Activated T-cell treated with anti-CD3 and anti-CD28 coated beads for 1 hour (primary cell): ENCODE measurements at places on chromosomes 7 and 10.

DNA sequence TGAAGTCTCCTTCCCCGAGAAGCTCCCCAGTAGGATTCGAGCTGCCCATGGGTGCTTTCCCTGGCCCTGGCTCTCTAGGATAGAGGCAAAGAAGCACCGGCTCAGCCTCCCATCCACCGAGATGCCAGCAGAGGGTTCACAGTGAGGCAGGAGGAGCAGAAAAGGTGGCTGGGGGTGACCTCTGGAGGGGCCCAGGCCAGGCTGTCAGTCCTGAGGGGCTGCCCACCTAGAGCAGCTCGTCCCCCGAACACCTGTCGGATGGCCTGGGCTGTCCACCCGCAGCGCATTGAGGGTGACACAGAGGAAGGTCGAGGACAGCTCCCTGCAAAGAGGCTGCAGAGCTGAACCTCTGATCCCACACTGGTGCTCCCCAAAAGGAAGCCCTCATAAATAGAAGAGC, 167.2 kb upstream of the PPP2R2D start:
- DNase-seq, result no peak

DNA sequence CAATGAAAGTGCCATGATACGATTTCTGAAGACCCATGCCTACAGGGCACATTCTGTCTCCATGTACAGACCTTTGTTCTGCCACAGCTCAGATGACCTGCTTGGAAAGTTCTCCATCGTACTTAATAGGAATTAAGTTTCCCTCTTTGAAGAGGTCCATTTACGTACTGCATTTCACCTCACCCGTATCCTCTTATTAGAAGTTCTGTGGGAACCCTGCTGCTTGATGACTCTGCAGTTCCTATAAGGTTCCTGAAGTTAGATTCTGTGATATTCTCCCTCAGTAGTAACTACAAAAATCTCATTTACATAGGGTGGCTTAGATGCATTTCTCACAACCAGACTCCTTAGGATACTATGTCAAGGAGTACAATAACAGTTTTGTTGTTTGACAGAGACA, 50.9 kb downstream of the MINDY3 start:
- no peak for DNase-seq

DNA sequence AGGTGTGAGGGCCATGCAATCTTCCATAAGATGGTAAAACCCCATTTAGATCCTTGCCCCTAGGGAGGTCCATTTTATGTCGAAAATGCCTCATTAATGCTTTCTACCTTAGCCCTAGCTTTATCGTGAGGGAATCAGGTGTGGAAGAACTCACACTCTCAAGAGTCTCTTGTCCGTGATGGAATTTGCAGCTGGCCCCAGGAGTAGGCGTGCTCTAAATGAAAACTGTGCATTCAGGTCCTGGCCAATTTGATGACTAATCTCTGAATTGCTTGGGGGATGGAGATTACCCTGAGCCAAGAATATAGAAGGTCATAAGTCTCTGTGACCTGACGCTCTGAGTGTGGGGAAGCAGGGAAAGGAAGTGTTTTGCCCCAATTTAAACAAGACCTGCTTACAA, 6.6 kb downstream of the C10orf90 start:
- no peak for DNase-seq

DNA sequence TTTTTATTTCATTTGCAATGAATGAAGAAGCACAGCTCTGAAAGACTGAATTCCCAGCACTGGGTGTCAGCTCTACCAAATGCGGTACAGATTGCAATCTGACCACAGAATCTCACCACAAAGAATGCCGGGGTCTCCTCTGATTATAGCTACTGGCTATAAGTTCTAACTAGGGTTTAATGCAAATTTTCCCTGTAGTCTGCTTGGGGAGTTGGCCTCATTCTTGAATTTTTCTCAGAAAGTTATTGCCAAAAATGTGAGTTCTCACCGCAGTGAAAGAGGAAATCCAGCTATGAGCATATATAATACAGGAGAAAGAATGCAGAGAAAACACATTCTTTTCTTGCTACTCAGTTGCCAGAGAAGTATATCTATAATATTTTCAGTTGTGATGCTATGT, 1255.7 kb upstream of the LRRTM3 start:
- DNase-seq, result no peak

DNA sequence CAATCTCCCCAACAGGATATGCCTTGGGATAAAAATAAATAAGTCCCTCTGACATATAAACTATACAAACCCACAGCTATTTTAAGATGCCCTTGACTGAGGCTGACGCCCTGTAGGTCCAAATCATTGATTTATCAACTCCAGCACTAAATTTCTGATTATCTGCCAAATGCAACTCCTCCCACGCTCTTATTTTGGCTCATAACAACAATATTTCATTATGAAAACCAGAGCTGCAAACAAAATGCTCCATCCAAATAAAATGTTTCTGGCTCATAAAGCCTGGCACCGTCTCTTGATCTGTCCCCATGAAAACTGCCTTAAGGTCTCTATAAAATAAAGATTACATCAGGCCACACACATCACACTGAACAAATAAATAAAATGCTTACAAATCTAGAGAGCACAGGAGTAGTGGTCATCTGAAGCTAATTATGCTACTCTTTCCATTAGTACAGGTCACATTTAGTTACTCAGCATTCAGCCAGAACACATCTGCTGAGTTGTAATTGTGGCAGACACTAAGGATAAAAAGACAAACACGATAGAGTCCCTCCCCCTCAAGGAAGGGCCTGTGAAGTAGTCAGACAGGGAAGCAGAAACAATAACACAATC, 28.8 kb downstream of the CACUL1 start:
- no peak for DNase-seq

DNA sequence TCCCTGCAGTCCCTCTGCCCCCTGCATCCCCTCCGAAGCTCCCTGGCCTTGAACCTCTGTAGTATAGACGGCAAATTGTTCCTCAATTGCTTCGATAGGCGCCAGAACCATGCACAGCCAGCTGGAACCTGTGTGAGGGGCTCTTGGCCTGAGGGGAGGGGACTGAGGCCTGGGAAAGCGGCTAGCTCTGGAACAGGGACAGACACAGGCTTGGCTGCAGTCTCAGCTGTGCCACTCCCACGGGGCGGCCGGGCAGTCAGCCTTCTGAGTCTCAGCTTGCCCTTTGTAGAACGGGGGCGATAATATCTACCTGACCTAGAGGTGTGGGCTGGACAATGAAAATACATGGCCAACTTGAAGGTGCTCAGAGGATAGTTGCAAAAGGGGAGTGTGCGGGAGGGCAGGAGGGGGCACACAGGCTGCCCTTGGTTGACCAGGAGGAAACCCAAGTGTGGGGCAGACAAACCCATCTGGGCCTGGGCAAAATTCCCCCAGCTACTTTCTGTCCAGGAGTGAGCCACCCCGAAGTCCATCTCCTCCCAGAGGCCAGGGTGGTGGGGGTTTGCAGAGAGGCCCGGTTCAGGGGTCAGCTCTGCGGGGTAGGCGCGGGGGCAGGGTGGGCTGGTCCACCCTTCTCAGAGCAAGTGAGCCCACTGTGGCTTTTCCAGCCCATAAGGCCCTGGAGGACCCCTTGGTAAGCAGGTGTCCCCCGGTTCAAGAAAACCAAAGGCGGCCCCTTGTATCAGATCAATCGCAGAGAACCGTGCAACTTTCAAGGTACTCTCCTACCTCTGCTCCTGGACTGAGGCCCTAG, 4.6 kb downstream of the CRYGN start:
- no peak for DNase-seq

DNA sequence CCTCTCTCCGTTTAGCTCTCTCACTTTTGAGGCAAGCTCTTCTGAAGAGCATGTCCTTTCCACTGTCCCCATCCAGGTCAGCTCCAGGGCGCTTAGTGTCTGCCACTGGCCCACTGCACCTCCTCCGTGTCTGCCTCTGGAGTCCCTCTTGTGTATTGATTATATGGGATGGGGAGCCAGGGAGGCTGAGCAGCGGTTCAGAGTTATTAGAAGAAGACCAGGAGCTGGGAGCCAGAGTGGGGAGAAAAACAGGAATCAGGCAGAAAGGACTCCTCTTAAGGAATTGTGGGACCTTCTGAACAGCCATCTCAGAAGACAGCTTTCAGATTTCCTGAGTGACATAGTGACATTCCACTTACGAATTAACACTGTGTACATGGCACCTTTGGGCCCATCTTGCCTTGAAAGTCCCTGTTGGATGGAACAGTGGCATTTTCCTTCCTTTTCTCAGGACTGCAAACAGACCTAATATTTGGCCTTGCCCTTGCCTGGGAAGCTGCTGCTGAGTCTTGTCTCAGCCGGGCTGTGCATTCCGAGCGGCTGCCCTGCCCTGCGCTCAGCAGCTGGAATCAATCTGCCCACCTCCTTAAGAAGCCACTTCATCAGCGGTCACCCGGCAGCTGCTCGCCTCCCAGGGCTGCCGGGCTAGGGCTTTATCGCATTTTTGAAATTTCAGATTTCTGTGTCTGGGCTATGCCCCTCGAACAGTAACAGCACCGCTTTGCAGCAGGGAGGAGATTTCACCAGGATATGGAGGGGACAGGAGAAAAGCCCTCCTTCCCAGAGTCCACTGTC, 81.1 kb upstream of the PRKG1 start:
- DNase-seq, result no peak

GRCh38 chr10:98485959-98486358, 39.2 kb upstream of the HPS1 start:
- no peak for DNase-seq

DNA sequence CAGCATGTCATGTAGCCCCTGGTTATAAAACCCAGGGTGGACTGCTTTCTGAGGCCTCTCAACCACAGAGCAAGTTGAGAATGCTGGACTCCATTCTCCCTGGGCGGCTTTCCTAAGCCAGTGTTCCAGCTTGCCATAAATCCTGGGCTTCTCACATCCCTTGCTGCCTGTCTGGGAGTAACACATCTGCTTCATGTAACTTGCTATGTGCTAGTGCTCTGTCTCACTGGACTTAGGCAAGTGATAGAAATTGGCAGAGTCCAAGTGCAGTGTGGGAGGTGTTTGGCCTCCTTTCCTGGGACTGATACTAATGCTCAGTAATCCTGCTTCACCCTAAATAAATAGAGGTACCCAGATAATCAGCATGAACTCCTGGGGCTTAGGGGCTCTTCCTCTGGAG, 277.1 kb upstream of the POM121L12 start:
- no peak for DNase-seq

GRCh38 chr10:44033008-44033407, 351.9 kb downstream of the CXCL12 start:
- DNase-seq, result no peak

GRCh38 chr10:89474452-89474851, 60.1 kb downstream of the IFIT5 start:
- no peak for DNase-seq

DNA sequence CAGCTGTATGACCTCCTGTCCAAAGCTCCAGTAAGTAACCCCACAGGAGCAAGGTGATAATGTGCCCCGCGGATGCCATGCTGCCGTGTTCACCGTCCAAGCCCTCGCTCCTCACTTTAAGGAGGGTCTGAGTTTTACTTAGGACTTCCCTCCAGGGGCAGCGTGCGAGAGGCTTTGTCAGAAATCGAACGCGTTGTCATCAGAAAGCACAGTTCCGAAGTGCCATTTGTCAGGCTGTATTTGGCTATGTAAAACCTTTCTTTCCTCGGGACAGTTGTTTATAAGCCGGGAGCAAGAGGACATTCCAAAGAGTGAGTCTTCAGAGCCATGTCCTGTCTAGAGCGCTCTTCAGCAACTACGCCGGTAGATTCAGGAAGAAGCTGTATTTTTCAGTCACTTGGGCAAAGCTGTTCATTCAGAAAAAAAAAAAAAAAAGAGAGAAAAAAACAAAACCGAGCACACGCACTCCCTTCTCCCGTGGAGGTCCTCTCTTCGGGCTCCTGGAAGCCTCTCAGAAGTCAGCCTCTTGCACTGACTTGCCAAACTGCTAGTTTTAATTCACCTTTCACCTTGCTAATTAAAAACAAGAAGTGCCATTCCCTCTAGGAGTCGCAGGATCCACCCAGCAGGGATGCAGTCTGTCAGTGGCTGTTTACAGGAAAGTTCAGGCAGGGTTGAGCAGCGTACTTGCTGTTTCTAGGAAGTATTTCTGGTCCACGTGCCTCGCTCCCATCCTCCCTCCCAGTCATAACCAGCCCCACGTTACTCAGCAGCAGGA, at the start of gene SEMA3E:
SEMA3E (minus strand) TSS at position 676 of the 778 bp plus-strand sequence.
- DNase-seq, result no peak

DNA sequence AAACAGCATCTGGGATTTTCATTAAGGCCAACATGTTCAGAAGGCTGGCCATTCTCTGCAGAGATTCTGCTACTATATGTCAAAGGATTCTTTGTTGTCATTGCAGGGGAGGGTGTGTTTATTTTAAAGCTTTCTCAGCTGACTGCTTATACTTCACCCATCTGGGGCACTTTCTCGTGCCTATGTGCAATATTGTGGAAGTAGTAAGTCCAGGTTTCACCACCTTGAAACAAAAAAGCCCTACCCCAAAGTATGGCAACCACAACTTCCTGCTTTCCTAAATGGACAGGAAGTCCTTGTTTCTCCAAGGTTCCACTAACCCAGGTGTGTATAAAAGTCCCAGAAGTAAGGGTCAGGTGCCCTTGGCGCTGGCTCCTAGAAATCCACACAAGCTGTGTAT, 58.7 kb upstream of the COL1A2 start:
- no peak for DNase-seq

DNA sequence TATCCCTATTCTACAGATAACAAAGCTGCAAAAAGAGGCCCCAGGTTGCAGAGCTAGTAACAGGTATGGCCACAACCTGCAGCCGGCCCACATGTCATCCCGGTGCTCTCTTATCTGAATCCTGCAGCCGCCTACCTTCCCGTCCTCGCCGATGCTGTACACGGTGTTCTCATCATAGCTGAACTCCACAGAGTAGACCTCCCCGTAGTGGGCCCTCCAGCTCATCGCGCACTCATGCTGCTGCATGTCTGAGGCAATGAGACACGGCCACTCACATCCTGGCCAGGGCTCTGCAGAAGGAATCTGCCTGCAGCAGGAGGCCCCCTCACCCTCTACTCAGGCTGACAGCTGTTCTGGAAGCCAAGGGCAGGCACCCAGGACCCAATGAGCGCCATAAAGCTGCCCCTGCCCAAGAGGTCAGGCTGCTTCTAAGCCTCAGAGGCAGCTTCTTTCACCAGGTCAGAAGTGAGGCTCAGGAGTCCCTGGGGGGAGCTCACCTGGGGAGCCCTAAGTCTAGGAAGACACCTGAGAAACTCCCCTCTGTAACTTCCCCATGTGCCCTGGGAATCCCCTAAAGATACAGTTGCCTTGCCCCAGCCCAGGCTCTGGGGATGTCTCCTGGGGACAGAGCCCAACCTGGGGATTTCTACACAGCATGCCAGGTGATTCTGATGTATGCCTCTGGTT, 17.9 kb upstream of the CYREN start:
- DNase-seq, result no peak

DNA sequence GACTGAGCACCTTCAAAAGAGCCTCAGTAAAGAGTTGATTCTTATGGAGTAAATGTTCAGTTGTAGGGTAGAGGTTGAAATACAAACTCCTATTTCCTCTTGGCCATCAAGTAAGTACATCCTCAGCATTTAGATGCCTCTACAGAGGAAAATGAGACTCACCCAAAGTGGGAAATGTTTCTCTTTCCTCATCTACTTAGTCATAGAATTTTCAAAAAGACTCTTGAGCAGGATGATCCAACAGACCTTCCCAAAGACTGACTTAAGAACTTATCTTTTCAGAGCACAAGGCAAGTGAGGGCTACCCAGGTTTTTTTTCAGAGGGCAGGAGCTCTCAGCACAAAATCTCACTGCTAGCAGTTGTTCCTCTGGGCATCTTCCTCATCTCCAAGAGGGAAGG, 449.1 kb downstream of the KCNMA1 start:
- no peak for DNase-seq

GRCh38 chr7:17697128-17697881, 243.0 kb downstream of the SNX13 start:
- DNase-seq, result no peak

- DNase-seq, result no peak
These were observed 5.1 kb downstream of the TBL2 start for GRCh38 chr7:73573276-73573675.

GRCh38 chr10:18608596-18608995, 42.8 kb downstream of the NSUN6 start:
- DNase-seq, result no peak
